H4 (cell line): ENCODE measurements at places on chromosomes 5 and 9. TPM values are rescaled to one million over a fixed set of nuclear protein-coding genes. Genes with fewer than 3 reads are reported as not detected.

- no peak for DNase-seq
Observed at GRCh38 chr5:20611620-20612019, 623.6 kb upstream of the CDH18 start.

GRCh38 chr5:97107318-97107717 lies 35.1 kb downstream of the LIX1 start:
- no peak for DNase-seq

DNA sequence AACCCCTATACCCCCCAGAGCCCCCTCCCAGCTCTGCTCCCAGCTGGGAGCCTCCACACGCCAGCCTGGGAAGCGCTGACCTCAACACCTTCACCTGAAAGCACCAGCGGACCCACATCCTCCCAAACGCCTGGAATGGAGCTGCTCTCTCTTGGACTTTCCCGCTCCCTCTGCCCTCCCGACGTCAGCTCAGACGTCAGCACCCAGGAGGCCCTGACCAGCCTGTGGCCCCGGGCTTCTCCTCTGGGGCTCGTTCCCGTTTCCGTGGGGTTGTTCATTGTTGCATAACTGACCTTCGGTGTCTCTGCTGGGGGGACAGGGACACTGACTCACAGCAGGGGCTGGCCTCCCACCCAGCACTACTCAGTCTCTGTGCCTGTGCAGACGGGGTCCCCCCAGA lies 35.0 kb upstream of the SLC6A3 start:
- DNase-seq: no peak

DNA sequence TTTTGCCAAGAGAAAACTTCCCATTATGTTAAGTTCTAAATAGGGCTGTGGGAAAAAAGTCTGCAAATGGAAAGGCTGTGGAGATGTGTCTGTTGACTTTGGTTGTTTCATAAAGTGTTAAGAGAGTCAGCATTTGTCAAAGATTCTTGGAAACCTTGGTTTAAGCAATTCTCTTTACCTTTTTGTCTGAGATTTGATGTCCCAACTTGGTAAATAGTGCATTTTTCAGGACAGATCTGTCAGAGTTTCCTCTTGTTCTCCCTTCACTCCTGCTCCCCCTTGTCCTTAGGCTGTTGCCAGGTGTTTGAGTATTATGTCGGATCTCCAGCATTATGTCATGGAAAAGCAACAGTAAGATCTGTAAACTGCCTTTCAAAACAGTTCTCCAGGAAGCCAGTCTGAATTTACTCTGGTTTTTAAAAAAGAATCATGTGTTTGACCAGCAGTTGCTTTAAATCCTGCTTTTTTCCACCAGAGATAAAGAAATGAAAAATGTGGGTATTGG lies 79.1 kb upstream of the ADAMTSL1 start:
- DNase-seq: no peak

GRCh38 chr9:79264511-79265355 lies 307.0 kb upstream of the TLE4 start:
- peak; percentile 9 for DNase-seq

DNA sequence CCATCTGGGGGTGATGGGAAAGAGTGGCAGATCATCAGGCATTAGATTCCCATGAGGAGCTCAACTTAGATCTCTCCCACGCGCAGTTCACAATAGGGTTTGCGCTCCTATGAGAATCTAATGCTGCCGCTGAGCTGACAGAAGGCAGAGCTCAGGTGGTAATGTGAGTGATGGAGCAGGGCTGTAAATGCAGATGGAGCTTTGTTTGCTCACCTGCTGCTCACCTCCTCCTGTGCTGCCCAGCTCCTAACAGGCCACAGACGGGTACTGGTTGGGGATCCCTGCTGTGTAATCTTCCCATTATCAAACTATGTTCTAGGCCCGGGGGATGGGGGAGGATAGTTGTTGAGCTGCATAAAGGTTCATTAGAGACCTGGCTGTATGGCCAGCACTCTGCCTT lies 58.4 kb downstream of the UGCG start:
- no peak for DNase-seq

F12 gene
- total RNA-seq: 5.8 and 7.3 TPM in 2 replicates

IL4 gene
- not detected in 2 replicates for total RNA-seq

CCNI2 gene
- total RNA-seq: not detected in 2 replicates

PHF24 gene
- total RNA-seq: not detected in 2 replicates

ANKRD20A1 gene
- 0.10 and 0.97 TPM in 2 replicates for total RNA-seq

TGFBI gene
- 2,353 and 2,468 TPM in 2 replicates for total RNA-seq
